Activated T-cell treated with anti-CD3 and anti-CD28 coated beads, Interleukin-2, amount 50 U/mL, for 72 hours (primary cell): ENCODE measurements at places on chromosomes 4 and X. TPM values are rescaled to one million over a fixed set of nuclear protein-coding genes. Genes with fewer than 3 reads are reported as not detected.
A peak's percentile ranks its signal among the peaks of the same experiment; 100 is the strongest.

GRCh38 chr4:156873799-156874198, 97.8 kb downstream of the PDGFC start:
- no peak for DNase-seq

- DNase-seq, result no peak
Observed at GRCh38 chr4:144591401-144591800, 54.6 kb upstream of the HHIP start.

- peak; percentile 20 for DNase-seq
Observed at GRCh38 chrX:79325263-79325958, 41.7 kb downstream of the ITM2A start.

- no peak for DNase-seq
Observed at GRCh38 chr4:14277505-14277904, 650.0 kb upstream of the BOD1L1 start.

CCNA2 gene
- 69.0 TPM for total RNA-seq

DNA sequence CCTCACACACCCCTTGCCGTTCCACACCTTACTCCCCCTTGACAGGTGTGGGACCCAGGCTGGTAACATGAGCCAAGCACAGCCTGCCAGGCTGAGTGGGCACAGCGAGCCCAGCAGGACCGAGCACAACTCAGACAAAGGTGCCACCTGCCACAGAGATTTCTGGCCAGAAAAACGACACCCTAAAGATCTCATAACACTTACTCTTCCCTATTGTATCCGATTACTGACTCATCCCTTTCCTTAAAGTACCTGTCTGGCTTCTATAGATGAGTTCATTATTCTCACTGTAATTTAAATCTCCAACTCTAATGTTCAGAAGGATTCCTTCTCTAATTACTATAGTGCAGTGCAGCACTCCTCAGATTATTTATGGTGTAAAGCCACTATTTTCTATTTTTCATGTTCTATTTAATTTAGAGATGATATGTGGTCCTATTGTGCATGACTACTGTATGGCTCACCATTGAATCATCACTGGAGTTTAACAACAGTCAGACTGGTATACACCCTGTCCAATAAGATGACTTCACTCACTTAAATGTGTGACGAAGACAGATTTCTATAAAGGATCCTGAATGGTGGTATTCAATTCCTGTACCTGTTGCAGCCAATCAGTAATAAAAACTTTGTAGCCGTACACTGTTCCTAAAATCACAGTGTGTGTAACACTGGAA, 7.6 kb upstream of the SYTL5 start:
- DNase-seq, result no peak

DNA sequence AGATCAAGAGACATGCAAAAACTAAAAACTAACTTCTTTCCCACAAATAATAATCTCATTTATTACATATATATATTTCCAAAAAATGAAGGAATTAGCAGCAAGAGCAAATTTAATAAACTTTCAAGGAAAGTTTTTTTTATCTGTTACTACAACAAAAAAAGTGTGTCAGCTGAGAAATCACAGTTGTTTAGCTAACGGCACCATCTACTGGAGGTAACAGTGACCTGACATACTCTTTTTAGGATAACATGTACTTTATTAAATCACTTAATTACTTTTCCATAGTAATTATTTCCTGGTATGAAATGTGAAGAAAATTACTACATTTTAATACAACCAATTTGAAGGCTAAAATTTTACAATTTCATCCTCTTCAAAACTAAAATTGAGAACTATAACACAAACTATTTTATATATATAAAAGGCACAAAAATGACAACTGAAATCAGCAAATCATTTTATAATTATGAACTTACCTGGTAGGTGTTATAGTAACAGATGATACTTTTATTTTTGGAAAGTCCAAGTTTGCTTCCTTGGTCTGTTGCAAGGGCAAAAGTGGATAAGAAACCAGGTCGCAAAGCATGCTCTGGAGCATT, 9.1 kb downstream of the LAMTOR3 start:
- peak; percentile 34 for DNase-seq

DUX4 gene
- total RNA-seq, result not detected

- DNase-seq, result no peak
Observed at GRCh38 chr4:80678413-80678812, 342.9 kb downstream of the CFAP299 start.

GRCh38 chrX:132094164-132094563, 33.7 kb downstream of the FRMD7 start:
- DNase-seq, result no peak

SMIM43 gene
- not detected for total RNA-seq

SYNPO2 gene
- total RNA-seq, result 0.35 TPM

GRCh38 chrX:44829832-44830231, 14.0 kb upstream of the DUSP21 start:
- no peak for DNase-seq

BOD1L1 gene
- total RNA-seq, result 42.8 TPM

- DNase-seq, result no peak
Observed at GRCh38 chr4:6206771-6207290, 6.5 kb upstream of the JAKMIP1 start.

C4orf50 gene
- 0.95 TPM for total RNA-seq

DNA sequence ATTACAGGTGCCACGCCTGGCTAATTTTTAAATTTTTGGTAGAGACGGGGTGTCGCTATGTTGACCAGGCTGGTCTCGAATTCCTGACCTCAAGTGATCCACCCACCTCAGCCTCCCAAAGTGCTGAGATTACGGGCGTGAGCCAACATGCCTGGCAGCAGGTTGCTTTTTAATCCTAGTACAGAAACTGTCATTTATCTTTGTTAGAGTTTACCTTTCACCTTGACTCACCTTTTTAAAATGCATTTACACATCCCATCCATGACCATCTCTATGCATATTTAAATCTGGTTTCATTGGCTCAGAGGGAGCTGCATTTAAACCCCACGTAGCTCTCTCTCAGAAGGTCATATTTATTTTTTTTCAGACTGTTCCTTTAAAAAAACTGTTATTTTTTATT, 31.9 kb downstream of the SLC16A2 start:
- no peak for DNase-seq

DNA sequence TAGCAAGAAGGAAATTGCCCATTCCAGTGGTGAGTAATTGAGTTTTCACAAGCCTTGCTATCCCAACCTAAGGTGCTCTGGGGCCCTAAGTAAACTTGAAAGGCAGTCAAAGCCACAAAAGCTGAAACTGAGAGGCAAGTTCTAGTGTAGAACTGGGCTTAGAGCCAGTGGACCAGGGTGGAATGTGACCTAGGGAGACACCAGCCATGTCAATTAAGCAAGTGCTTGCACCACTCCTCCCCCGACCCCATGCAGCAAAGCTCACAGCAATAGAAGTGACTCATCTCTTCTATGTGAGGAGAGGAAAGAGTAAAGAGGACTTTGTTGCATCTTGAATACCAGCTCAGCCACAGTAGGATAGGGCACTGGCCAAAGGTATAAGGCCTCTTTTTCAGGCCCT, 486.1 kb upstream of the POU3F4 start:
- DNase-seq, result no peak

DNA sequence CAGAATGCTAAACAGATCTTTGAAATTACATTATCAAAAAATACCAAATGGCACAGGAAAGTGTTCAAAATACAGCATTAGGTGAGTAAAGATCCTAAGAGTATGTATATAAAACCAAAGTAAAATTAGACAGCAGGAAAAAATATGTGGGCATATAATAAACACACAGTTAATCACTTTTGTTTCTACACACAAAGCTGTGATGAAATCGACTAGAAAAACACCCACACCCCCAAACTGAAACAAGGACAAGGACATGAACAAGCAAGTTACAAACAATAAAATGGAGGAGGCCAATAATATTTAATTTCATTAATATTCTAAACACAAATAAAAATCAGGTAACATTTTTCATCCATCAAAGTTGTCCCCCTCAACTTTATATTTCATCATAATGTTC, 143.2 kb downstream of the FRYL start:
- no peak for DNase-seq

RADX gene
- 10.6 TPM for total RNA-seq

LRIT3 gene
- 0.46 TPM for total RNA-seq

DNA sequence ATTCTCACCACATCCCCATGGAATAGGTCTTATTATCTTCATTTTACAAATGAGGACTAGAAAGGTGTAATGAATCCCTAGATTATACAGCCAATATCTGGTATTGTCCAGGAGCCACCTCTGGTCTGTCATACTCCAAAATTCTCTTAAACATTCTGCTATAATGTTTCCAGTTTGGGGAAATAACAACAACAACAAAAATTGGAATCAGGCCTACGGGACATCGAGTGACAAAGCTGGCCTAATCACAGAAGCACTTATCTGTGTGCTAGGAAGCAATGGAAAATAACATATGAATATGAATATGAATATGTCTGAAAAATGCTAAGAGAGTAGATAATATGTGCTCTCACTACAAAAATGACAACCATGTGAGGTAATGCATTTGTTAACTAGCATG, 264.1 kb downstream of the GASK1B start:
- no peak for DNase-seq

KANTR gene
- total RNA-seq, result 11.4 TPM

CXCL5 gene
- not detected for total RNA-seq

DNA sequence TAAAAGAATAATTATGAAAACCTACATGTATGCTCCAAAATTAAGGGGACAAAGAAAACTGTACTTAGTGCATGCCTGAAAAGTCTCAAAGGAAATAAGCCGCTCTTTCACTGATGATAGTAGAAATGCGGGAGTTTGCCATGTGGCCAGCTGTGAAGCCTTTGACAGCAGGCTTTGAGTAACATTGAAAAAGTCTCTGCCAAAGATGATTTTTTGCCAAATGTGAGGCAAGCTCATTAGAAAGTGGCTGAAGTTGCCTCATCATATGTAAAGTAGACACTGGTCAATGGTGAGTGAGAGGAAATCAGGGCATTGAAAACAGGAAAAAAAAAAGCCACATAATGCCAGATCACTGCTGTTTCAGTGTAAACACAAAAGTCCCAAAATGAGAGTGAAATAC, 2360.1 kb downstream of the PCDH7 start:
- no peak for DNase-seq

- no peak for DNase-seq
Observed at GRCh38 chr4:108902769-108903168, 139.9 kb upstream of the ETNPPL start.

- DNase-seq, result no peak
Observed at GRCh38 chr4:74440356-74440755, 4.6 kb upstream of the AREG start.

PRR32 gene
- total RNA-seq, result not detected

DNA sequence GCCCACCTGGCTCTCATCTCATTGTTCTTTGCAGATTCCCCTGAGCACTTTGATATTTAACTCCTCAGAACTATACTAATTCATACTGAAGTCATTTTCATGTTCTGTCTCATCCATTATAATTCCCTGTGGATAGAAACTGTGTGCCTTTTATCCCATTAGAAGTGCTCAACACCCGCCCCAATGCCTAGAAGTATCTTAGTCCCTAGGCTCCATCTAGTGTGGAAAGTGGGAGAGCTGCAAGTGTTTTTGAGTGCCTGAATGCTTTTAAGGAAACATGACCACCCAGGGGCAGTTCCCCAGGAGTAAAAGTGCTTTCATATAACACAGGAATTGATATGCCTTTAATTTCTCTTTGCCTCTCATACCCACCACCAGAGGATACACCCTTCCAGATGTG, 117.0 kb downstream of the CHRDL1 start:
- no peak for DNase-seq

DNA sequence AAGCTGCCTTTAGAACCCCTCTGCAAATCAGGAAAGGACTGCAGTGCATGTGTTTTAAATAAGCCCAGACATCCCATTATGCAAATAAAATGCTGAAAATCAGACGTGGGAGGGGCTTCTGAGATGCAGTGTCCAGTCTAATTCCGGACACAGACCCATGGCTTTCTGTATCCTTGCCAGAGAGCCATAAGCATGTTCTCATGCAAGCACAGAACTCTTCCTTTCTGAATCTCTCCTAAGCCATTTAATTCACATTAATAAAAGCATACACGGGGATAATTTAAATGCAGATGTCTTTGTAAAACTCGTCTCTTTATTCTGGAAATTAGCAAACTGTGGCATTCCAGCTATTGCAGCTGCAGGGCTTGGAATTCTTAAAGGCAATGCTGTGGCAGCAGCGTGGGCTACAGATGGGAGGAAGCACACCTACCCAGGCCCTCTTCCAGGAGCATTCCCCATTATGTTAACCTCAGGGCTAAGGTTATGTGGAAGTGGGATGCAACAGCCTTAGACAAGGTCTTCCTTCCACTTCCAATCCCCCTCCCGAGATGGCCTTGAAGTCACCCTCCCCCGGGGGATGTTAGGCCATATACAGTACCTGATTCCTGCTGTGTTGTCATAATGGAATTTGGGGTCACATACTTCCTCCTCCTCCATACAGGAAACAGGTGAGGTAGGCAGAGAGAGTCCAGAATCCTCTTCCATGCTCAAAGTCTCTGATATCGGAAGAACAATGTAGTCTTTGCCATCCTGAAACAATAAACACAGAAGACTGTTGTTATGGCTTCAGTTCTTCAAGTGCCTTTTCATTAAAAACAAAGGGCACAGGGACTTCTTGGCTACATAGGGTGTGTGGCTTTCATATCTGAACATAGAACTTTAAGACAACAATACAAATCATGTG, 38.1 kb downstream of the KDR start:
- no peak for DNase-seq

MAEA gene
- 38.4 TPM for total RNA-seq

GRCh38 chrX:109384699-109385098, 97.2 kb downstream of the GUCY2F start:
- DNase-seq, result peak; percentile 2

SMR3B gene
- not detected for total RNA-seq

RTL3 gene
- total RNA-seq, result not detected
